ENCODE measurements at places on chromosomes 13 and 19.

- peak; percentile 91 for DNase-seq
These were observed 1.6 kb downstream of the RASIP1 start for GRCh38 chr19:48738557-48739403.

GRCh38 chr19:5130371-5131030, 161.6 kb downstream of the KDM4B start:
- DNase-seq: no peak

DNA sequence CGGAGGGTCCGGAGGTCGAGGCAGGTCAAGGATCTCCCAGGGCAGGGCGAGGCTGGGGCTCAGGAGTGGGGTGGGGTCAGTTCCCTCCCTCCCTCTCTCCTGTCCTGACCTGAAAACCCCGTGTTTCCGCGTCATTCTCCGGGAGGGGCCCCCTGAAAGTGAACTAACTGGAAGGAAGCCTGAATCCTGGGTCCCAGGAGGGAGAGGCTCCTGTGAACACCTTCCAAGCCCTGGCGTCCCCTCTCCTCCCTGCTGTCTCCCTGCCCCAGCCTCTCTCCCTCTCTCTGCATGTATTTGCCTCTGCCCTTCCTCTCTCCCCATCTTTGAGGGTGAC, 741 bp upstream of the CADM4 start:
- DNase-seq: no peak

DNA sequence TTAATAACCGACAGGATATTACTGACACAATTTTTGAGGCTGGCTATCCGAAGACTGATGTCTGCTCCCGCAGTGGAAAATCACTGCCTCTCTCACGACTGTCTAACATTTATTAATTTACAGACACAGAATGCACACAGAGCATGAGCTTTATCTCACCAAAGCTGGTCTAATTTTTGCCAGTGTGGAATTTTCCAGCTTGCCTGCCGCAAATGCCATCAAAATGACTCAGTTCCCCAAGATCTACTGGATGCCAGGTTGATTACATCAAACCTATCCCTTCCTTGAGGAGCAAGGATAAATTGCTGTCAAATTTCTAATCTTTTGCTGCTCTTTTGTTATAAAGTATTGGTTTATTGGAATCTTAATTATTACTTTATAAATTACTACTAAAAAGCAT, 1775.1 kb upstream of the PCDH20 start:
- DNase-seq: peak; percentile 94
